ENCODE measurements at places on chromosomes 6 and 20.

- H3K36me3 ChIP-seq, result no peaks in the 10 kb centered on the region
- no peaks in the 10 kb centered on the region for H3K27me3 ChIP-seq
- H3K27ac ChIP-seq, result no peak overlapping the region
Observed at GRCh38 chr6:51892750-51893149, 194.7 kb downstream of the PKHD1 start.

DNA sequence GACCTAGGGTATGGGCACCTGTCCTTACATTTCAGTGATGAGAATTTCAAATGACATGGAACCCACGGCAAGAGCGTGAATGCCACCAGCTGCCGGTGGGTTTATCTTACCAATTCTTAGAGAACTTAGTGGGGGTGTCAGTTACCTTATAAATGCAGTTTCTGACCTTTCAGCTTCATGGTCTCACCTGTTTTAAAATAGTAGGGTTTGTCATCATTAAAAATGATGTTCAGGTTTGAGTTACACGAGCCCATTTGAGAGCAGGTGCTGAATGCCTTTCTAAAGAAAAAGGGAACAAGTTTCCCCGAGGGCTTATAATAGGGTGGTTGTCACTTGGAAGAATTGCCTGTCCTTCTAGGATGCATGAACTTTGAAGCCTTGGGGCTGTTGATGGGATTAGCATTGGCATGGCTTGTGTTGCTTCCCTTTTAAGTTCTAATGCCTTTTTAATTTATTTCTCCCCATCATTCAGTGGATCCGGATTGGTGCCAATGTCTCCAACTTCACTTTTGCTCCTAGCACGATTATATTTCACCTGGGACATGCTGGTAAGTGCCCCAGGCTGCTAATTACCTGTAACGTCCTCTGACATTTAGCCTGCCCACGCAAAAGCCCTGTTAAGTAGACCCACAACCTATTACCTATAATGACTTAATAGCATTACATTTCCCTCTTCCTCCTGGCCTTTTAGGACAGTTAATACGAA is 27.9 kb downstream of the GHRH start:
- H3K27ac ChIP-seq, result no peak overlapping the region
- peaks cover 94% of the 10 kb centered on the region for H3K36me3 ChIP-seq
- no peaks in the 10 kb centered on the region for H3K4me1 ChIP-seq
- no peak overlapping the region for H3K4me3 ChIP-seq
- no peak for DNase-seq
- no peaks in the 10 kb centered on the region for H3K27me3 ChIP-seq

DNA sequence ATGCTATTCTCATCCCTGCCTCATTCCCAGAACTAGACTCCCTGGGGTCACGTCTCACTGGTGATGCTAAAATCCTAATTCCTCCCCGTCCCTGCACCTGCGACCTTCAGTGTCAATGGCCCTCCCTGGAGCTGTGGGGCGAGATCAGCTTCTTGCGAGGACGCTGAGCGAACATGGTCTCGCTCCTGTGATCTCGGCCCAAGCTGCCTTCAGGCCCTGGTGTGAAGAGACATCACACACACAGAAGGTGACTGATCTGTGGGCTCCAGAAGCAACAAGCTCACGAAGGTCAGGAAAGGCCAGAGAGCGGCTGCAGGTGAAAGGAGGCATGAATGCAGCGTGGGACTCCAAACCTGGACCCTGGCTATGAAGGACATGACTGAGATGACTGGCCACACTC is 139.5 kb upstream of the CST7 start:
- H3K27ac ChIP-seq, result no peak overlapping the region
- H3K4me3 ChIP-seq, result no peak overlapping the region
- DNase-seq, result no peak
- no peaks in the 10 kb centered on the region for H3K36me3 ChIP-seq

- H3K36me3 ChIP-seq, result no peaks in the 10 kb centered on the region
- H3K4me1 ChIP-seq, result no peaks in the 10 kb centered on the region
- H3K4me3 ChIP-seq, result no peak overlapping the region
- DNase-seq, result no peak
- H3K27me3 ChIP-seq, result no peaks in the 10 kb centered on the region
Observed at GRCh38 chr20:48288930-48289507, 503.7 kb upstream of the SULF2 start.

GRCh38 chr6:142292166-142292924 is 9.5 kb upstream of the ADGRG6 start:
- H3K27ac ChIP-seq, result no peak overlapping the region
- no peak overlapping the region for H3K4me3 ChIP-seq
- H3K36me3 ChIP-seq, result no peaks in the 10 kb centered on the region

DNA sequence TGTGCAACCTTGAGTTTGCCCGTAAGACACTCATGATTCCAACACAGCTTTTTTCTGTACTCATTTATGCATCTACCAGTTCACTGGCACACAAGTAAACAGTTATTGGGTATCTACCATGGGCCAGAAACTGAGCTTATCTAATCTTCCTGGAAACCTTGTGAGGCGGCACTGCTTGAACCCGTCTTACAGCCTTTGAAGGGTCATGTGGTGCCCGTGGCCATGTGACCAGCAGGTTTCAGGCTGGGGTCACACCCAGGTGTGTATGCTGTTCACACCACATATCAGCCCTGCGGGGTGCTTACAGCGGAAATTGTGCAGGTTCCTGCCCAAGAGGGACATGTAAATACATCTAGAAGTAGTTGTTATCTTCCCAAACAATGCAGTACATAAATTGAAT is 6.1 kb downstream of the THBD start:
- no peak overlapping the region for H3K4me3 ChIP-seq
- H3K27me3 ChIP-seq, result peaks cover 13% of the 10 kb centered on the region
- H3K27ac ChIP-seq, result no peak overlapping the region
- DNase-seq, result no peak

- peaks cover 3% of the 10 kb centered on the region for H3K4me1 ChIP-seq
- no peaks in the 10 kb centered on the region for H3K36me3 ChIP-seq
- no peak overlapping the region for H3K4me3 ChIP-seq
- no peak overlapping the region for H3K27ac ChIP-seq
Observed at GRCh38 chr6:28354688-28355554, 5.2 kb downstream of the ZKSCAN3 start.

- H3K4me3 ChIP-seq, result no peak within 1 kb of the TSS
- no peaks in the 10 kb centered on the region for H3K36me3 ChIP-seq
- no peaks in the 10 kb centered on the region for H3K27me3 ChIP-seq
Observed at GRCh38 chr6:116511424-116512110, at the start of gene CALHM5. Gene CALHM5, plus strand, starts transcription at chr6:116511639. Its CDS starts 58 bp downstream, at chr6:116511697.

DNA sequence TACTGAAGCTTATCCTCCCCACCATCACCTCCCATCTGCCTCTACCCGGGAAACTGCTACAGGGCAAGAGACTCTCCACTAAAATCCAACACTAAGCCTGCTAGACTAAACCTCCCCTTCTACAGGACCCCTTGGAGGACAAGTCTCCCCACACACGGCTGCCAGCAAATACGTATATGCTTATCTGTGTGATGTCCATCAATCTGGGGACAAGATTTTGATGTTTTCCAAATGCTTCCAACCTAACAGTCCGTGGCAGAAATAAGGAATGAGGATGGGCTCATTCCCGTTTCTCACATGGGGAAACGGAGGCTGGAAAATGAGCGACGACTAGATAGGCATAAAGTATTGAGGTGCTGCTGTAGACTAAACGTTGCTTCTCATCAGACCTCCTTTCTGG is 1.8 kb downstream of the KCNK5 start:
- H3K27ac ChIP-seq, result no peak overlapping the region
- no peak overlapping the region for H3K4me3 ChIP-seq
- no peaks in the 10 kb centered on the region for H3K27me3 ChIP-seq

GRCh38 chr6:169169941-169170582 is 83.6 kb downstream of the THBS2 start:
- H3K27me3 ChIP-seq, result no peaks in the 10 kb centered on the region
- no peak overlapping the region for H3K4me3 ChIP-seq

DNA sequence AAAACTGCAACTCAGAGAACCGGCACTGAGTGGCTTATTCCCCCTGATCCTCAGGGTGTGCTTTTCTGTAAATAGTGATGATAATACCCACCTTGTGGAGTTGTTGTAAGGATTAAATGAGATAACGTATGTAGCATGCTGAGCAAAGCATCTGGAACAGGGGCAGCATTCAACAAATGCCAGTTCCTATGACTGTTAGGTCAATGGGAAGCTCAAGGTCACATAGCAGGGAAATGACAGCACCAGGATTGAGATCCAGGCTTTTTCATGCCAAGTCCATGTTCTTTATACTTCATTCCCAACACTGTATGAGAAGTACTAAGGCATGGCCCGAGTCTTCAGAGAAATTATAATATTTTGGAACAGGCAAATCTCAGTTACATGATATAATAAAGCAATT is 5.1 kb downstream of the RCAN2 start:
- H3K4me1 ChIP-seq, result peaks cover 2% of the 10 kb centered on the region
- H3K27ac ChIP-seq, result no peak overlapping the region
- no peaks in the 10 kb centered on the region for H3K36me3 ChIP-seq
- no peak overlapping the region for H3K4me3 ChIP-seq
- no peaks in the 10 kb centered on the region for H3K27me3 ChIP-seq
- no peak for DNase-seq

- no peaks in the 10 kb centered on the region for H3K36me3 ChIP-seq
- no peaks in the 10 kb centered on the region for H3K27me3 ChIP-seq
- peaks cover 25% of the 10 kb centered on the region for H3K4me1 ChIP-seq
Observed at GRCh38 chr20:33400812-33401183, 521 bp downstream of the CDK5RAP1 start.

DNA sequence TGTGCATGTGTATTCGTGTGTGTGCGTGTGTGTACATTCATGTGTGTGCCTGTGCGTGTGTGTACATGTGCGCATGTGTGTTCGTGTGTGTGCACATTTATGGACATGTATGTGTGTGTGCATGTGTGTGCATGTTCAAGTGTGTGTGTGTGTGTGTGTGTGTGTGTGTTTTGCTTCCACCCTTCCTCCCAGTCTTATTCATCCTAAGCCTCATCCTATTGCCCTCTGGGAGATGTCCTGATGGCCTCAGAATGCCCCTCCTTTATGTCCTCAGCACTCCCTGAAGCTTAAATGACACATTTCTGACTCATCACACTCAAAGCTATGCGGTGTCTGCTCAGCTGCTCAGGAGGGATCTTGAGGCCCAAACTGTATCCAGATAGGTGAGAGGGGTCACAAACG is 76.6 kb upstream of the CCDC167 start:
- H3K4me3 ChIP-seq, result no peak overlapping the region
- no peak for DNase-seq
- no peaks in the 10 kb centered on the region for H3K27me3 ChIP-seq
- H3K36me3 ChIP-seq, result no peaks in the 10 kb centered on the region
- H3K4me1 ChIP-seq, result no peaks in the 10 kb centered on the region

- no peak overlapping the region for H3K27ac ChIP-seq
- H3K4me1 ChIP-seq, result no peaks in the 10 kb centered on the region
- no peak overlapping the region for H3K4me3 ChIP-seq
- no peaks in the 10 kb centered on the region for H3K36me3 ChIP-seq
- no peak for DNase-seq
- H3K27me3 ChIP-seq, result no peaks in the 10 kb centered on the region
Observed at GRCh38 chr6:15780437-15780836, 117.6 kb upstream of the DTNBP1 start.

DNA sequence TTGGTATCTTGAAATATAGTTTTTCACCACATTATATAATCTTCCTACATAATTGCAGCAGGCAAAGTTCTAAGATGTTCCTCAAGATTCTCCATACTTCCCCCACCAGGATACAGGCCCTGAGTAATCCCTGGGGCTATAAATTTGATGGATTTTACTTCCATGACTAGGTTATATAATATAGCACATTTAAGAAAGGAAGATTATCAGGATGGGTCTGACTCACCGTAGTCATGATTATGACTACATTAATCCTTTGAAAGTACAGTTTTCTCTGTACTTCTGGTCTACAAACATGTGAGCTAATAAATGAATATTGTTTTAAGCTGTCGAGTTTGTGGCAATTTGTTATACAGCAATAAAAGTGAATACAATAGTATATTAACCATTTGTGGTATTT is 122.5 kb downstream of the MACROD2 start:
- no peaks in the 10 kb centered on the region for H3K27me3 ChIP-seq
- no peaks in the 10 kb centered on the region for H3K36me3 ChIP-seq
- no peak for DNase-seq
- H3K4me1 ChIP-seq, result no peaks in the 10 kb centered on the region

DNA sequence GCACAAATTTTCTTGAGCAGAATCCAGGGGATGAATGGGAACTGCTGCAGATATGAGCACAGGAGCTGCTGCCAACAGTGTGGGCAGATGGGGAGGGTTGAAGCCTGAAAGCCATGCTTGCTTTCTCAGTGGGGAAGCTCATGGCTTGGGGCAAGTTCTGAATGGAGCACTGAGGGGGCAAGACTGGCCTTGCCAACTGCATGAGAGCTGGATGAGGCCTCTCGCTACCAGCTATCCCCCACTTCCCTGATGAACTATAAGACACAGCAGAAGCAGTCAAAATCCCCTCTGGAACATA is 28.3 kb downstream of the TREM1 start:
- H3K27me3 ChIP-seq, result no peaks in the 10 kb centered on the region
- no peaks in the 10 kb centered on the region for H3K36me3 ChIP-seq
- no peak overlapping the region for H3K4me3 ChIP-seq
- no peak for DNase-seq
- no peaks in the 10 kb centered on the region for H3K4me1 ChIP-seq
- H3K27ac ChIP-seq, result no peak overlapping the region

DNA sequence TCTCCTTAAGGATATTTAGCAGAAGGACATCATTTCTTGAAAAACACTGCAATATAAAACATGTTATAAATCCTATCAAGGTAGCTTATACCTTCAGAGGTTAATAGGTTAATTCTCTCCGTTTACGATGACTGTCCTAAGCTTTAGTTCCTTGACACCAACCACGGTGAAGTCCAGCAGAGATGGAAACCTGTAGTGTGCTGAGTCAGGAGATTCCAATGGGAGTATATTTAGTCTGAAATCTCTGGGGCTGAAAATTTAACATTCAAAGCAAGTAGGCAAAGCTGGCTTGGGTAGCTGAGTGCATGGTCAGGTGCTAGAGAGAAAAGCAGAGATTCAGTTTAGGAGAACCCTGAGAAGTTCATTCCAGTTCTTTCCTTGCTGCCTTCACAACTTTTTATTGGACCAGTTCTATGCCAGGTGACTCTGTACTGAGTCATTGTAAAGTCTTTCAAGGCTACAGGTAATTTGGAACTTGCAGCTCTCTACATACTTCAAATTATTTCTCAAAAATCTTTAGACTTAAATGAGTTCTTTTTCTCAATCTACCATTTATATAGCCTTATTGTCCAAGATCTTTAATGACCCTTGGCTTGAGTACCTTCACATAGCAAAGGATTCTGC is 1009.4 kb upstream of the FLRT3 start:
- DNase-seq, result no peak
- no peaks in the 10 kb centered on the region for H3K27me3 ChIP-seq
- H3K4me1 ChIP-seq, result no peaks in the 10 kb centered on the region
- H3K4me3 ChIP-seq, result no peak overlapping the region
- no peak overlapping the region for H3K27ac ChIP-seq

All from effector memory CD4-positive, alpha-beta T cell (primary cell).